ENCODE measurements at places on chromosomes 3 and 15.

GRCh38 chr15:72591361-72591760 lies 63.1 kb upstream of the GOLGA6B start:
- no peak for DNase-seq

GRCh38 chr3:184907681-184908649 lies 96.0 kb downstream of the VPS8 start:
- no peak for DNase-seq

DNA sequence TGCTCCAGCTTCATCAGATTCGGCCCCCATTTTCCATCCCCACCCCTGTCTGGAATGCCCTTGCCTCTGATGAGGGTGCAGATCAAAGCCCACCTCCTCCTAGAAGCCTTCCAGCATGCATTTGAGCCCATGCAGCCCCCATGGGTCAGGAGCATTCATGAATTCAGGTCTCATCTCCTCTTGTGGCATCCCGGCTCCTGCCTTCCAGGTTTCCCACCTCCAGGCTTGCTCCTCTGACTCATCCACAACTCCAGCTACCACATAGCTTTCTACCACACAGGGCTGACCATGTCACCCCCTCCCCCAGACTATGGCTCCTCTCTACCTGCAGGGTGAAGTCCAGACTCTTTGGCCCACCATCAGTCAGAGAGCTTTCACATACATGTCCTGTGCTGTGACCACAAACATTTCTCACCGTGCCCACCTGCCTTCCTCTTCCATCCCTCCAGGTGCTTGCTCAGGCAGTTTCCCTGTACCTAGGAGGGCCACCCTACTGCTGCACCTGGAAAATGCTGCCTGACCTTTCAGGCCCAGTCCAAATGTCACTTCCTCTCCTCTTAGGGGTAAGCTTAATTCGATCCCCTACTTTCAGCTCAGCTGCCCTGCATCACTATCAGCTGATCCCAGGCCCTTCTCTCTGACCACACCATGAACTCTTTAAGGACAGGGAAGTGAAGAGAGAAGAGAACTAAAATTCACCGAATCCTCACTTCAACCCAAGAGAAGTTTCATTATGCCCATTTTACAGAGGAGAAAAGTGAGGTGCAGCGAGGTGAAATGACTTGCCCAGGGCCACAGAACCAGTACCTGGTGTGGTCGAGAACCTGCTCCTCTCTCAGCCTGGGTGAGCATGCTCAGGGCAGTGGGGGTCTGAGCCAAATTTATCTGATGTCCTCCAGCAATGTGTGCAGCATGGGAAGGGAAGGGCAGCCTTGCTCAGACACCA lies 13.7 kb upstream of the FGD5 start:
- no peak for DNase-seq

DNA sequence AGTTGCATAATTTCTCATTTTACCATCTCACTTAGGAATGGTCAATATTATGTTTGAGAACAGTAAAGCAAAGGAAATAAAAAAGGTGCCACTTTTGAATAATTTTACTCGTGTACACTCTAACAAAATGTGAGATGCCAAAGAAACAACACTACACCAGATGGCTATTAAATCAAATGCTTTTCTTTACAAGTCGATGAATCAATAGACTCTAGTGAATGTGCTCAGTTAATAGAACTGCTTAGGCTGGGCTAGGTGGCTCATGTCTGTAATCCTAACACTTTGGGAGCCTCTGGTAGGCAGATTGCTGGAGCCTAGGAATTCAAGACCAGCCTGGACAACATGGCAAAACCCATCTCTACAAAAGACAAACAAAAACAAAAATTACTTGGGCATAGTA lies 87.9 kb downstream of the ZNF609 start:
- no peak for DNase-seq

DNA sequence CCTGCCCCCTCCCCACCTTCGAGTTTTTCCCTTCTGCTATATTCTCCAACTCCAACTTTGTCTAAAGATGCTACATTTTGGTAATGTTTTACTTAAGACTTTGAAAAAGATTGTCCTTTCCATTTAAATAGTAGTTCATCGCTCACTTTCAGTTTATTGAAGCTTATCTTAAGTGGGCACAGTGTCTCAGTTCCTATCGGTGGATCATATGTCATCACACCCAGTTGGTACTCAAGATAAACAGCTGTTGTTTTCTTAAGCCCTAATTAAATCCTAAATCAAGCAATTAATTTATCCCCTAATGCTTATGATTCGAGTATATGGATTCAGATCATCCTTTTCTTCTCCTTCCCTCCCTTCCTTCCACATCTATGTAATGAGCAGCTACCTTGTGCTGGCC lies 210.7 kb downstream of the TLE3 start:
- no peak for DNase-seq

- no peak for DNase-seq
Measured at GRCh38 chr3:47940232-47940631, 76.0 kb downstream of the MAP4 start.

DNA sequence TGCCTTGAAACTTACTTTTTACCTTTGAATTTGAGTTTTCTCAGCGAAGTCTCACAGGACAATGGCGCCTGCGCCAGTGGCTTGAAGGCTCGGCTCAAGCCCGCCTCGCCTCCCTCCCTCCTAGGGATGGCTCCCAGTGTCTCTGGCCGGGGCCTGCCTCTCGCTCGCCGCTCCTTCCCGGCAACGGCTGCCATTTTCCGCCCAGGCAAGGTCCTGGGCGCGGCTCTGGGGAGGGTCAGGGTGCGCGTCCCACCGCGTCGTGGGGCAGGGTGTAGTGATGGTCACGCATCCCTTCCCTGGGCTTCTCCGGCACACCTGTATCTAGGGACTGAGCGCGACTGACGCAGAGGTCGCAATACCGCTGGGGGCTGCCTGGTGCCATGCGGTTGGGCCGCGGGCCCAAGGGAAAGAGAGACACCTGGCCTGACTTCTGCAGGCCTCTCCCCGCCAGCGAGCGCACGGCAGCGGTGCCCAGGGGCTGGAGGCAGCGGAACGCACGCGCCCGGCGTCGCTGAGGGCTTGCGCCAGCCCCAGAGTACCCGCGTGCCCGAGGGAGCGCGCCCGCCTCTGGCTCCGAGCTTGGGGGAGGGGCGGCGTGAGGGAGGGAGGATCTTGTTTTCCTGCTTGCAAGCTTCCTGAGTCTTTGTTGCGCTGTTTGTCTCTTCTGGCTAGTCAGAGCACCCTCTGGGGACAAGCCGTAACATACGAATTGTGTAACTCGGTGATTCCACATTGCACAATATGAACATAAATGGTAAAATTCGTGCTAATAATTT lies 20.7 kb upstream of the FEM1B start:
- no peak for DNase-seq

- no peak for DNase-seq
Measured at GRCh38 chr3:167078070-167078622, 302.0 kb downstream of the ZBBX start.

DNA sequence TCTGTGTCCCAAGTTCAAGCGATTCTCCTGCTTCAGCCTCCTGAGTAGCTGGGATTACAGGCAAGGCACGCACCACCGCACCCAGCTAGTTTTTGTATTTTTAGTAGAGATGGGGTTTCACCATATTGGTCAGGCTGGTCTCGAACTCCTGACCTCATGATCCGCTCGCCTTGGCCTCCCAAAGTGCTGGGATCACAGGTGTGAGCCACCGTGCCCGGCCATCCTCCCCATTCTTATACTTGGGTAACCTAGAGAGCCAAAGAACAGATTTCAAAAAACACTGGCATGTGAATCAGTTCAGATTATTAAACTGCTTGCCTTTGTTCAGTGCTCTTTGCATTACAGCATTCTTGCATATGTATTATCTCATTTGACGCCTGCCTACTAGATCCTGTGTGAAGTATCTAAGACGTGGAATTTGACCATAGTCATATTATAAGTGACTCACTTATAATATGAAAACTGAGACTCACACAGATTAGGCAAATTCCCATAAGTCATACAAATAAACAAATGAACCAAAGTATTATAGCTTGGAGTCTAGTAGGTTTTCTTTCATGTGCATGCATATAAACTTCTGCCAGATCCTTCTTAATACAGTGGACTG lies 123.5 kb downstream of the UNC13C start:
- DNase-seq: no peak

GRCh38 chr3:30628901-30629590 lies 22.6 kb downstream of the TGFBR2 start:
- DNase-seq: no peak

DNA sequence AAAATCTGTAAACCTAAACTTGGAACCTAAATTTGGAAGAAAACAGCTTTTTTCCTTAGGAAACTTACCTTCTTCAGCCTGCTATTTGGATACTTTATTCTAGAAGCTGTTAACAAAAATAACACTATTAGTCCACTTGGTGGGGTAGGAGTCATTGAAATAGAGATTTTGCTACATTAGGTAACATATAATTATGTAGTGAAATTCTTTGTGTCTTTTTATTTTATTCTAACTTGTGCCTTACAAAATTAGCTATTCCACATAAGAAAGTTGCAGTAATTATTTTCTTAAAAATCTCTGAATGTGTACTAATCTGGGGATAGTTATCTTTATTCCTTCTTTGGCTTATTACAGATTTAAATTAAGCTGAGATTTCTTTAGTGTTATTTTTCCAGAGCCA lies 360.4 kb upstream of the ROBO2 start:
- no peak for DNase-seq

GRCh38 chr3:59006634-59007517 lies 42.9 kb downstream of the CFAP20DC start:
- DNase-seq: no peak

- no peak for DNase-seq
Measured at GRCh38 chr15:101732772-101733171, 8.5 kb upstream of the TARS3 start.

- no peak for DNase-seq
Measured at GRCh38 chr15:52784799-52785671, 5.1 kb downstream of the ONECUT1 start.

- DNase-seq: no peak
Measured at GRCh38 chr3:55203006-55203405, 275.1 kb upstream of the LRTM1 start.

GRCh38 chr15:61032600-61033286 lies 196.4 kb downstream of the RORA start:
- no peak for DNase-seq
